WTC11 (cell line): ENCODE measurements at places on chromosomes 2 and 18.

- no peak for DNase-seq
These were observed 28.7 kb upstream of the CABLES1 start for GRCh38 chr18:23106575-23106974.

DNA sequence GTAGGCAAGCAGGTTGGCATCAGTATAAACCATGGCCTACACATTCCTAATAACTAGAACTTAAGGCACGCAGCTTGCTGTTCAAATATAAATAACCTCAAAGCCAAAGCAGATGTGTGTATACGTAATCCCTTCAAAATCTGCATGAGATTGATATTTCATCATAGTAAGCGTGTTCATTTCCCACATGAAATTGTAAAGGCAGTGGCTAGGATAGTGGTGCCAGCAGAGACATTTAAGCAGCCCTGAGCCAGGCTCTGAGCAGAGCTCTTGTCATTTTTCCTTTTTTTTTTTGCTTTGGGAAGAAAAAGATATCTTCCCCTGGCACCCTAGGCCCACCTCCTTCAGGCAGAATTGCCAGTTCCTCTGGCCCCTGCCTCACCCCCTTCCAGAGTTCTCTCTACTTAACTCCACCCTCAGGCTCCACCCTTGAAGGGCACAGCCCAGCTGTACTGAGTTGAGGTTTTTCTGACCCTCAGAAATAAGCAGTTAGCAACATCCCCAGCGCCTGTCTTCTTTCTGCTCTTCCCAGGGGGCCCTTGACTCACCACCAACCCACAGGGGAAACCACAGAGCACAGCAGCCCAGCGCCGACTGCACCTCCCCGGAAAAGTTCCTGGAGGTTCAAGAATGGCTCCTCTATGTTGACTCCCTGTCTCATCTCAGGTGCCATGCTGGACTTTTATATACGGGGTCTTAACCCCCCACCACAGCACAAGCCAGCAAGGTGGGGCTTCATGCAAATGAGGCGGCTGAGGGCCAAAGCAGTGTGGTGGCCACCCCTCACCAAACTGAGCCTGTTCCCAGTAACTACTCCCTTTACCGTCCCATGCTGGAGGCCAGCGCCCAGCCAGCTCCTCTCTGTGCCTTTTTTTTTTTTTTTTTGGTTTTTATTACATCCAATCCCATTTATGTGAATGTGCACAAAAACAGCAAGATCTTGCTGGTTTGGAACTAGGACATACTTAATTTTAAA is 84.7 kb downstream of the EHD3 start:
- no peak for DNase-seq

DNA sequence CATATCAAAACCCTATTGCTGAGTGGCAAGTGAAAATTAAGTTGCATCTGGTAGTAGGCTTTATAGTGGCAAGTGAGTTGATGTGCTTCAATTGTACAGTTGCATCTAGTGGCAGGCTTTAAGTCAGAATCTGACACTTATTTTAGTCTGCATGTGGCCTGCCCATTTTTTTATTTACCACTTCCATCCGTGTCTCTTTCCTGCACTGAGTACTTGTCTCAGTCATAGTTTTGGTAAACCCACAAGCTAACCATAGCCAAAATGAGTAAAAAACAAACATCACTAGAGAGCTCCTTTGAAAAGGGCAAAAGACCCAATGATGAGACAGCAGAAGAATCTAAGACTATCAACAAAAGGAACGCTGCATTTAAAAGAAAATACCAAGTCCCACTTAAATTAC is 96.0 kb upstream of the CRACDL start:
- no peak for DNase-seq

- no peak for DNase-seq
These were observed 42.9 kb downstream of the BOLA3 start for GRCh38 chr2:74104839-74105238.

DNA sequence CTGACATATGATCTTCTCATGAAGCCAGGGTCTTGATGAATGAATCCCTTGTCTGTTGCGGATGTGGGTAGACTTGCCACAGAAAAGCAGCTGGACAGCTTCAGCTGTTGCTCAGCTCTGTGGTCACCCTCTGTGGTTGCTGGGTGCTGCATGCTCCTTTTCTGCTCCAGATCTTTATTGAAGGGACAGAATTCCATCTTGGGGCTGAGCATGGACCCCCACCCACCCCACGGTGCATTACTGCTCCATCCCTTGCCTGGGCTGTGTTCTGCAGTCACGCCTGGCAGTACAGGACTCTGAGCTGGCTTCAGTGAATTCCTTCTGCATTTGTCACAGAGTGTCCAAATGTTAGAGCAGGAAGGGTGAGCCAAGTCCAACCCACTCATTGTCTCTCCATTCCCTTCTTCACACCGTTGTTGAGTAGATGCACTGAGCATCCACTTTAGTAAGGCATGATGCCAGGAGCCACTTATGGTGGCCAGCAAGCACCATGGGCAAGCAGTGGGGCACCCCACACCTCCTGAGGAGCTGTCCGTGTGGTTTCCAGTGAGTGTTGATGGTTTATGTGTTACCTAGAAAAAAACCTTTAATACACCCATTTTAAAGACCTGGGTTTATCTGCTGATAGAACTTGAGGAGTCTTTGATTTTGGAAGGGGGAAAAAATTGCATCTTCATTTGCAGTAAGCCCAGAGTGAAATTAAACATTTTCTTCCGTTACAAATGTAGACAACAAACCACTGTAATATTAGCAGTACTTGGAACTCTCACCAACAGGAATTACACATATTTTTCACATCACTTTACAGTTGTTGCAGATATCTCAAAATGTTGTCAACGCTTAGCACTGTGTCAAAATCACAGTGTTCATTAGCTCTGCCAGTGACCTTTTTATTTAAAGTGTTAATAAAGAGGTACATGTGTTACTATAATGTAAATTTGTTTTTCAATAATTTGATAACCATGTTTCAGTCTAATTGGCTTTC is 14.7 kb upstream of the ITGB6 start:
- DNase-seq = no peak

DNA sequence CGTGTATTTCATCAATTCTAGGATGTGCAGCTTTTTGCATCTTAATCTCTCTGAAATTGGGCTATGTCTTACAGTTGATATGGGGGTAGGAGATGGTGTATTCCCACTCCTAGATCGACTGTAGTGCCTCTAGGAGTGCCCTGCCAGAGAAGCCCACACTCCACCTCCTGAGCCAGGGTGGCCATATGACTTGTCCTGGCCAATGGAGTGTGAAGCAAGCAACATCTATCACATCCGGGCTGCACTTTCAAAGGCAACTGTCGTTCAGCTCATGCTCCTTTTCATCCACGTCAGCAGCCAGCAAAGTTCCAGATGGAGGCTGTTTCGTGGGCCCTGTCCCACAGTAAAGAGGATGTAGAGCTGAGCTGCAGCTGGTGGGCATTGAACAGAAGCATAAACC is 149.4 kb upstream of the SLC1A4 start:
- DNase-seq = no peak

GRCh38 chr2:219109471-219109870 is 48.8 kb upstream of the IHH start:
- peak; percentile 72 for DNase-seq

DNA sequence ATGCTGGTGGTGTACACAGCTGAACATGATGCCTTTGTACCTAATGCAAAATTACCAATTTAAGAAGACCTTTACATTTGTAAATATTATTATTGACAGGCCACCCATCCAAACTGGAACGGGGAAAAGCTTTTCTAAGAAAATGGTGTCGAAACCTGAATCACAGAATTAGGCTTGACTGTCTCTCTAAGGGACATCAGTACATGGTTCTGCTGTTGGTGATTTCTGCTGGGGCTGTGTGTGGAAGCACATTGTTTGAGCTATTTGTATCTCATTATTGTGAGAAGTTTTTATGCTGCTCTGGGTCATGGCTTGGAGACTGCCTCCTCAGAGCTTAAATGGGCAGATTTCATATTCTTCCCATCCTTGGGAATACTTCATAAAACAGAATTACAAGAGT is 420.9 kb upstream of the POU3F3 start:
- DNase-seq = no peak

- no peak for DNase-seq
These were observed 15.0 kb upstream of the ELOA2 start for GRCh38 chr18:47050468-47050867.

- no peak for DNase-seq
These were observed 73.8 kb downstream of the APOB start for GRCh38 chr2:20970068-20970467.

- peak; percentile 72 for DNase-seq
These were observed 156.2 kb downstream of the DDX1 start for GRCh38 chr2:15747603-15748471.

GRCh38 chr18:79169958-79170555 is 100.9 kb downstream of the ATP9B start:
- DNase-seq = no peak

- no peak for DNase-seq
These were observed 23.7 kb downstream of the TMEM127 start for GRCh38 chr2:96241900-96242611.

- peak; percentile 76 for DNase-seq
These were observed 8.8 kb downstream of the SIX2 start for GRCh38 chr2:45000341-45000901.

GRCh38 chr18:9319333-9319732 is 15.2 kb upstream of the TWSG1 start:
- no peak for DNase-seq

DNA sequence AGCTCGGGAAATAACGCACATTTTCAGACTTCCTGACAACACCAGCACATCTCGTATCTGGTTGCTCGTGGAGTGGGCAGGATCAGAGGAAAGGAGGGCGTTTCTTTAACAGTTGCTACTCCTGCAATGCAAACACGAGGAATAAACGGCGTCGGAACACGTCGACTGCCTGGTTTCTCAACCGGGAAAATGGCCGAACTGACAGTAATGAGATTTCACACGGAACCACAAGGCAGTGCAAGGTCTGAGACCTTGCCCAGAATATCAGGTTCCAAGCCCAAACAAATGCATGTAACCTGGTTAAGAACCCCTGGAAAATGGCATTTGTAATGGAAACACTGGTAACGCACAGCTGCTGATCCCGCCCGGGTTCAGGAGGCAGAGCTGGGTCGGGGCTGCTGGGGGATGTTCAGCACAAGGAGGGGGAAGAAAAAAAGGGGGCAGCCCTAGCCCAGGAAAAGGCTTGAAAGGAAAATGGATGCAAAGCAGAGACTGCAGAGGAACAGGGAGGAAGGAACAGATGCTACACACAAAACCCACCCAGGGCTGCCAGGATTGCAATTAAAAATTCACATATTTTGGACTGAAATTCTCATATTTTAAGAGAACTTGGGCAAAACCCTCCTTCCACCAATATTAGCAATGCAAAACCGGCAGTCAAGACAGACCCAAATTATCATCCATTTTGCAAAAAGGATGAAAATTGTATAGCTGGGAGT is 61.6 kb upstream of the KLHL29 start:
- DNase-seq = no peak

GRCh38 chr2:96081042-96081441 is 35.3 kb downstream of the ADRA2B start:
- DNase-seq = no peak

DNA sequence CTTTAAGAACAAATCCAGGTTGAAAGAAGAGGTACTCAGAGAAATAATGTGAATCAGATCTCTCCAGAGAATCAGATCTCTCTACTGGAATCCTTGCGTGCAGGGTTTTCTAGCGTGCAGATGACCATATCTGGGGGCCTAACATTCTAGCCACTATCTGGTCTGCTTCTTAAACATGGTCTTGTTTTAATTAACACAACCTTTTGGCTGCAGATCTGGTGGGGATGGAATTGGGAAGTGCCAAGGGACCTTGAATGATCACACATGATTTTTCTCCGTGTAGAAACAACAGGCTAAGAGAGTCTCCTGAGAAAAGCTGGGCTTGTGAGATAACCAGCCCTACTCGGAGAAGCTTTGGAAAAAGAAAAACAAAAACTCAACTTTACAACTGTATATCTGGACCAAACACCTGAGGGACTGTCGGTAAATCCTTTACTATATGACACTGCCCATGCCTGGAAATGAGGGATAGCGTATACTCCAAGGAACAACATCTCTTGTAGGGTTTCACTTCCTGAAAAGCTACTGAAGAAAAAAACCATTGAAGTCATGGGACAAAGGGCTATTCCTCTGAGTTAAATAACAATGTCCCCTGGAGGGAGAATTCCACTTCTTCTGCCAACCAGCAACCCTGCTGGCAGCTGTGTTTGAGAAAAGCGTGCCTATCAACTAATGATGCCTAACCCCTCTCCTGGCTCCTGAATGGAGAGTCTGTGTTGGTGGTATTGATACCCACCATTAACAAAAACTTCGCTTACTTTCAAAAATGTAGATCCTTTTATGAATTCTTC is 171.0 kb upstream of the REV1 start:
- no peak for DNase-seq

DNA sequence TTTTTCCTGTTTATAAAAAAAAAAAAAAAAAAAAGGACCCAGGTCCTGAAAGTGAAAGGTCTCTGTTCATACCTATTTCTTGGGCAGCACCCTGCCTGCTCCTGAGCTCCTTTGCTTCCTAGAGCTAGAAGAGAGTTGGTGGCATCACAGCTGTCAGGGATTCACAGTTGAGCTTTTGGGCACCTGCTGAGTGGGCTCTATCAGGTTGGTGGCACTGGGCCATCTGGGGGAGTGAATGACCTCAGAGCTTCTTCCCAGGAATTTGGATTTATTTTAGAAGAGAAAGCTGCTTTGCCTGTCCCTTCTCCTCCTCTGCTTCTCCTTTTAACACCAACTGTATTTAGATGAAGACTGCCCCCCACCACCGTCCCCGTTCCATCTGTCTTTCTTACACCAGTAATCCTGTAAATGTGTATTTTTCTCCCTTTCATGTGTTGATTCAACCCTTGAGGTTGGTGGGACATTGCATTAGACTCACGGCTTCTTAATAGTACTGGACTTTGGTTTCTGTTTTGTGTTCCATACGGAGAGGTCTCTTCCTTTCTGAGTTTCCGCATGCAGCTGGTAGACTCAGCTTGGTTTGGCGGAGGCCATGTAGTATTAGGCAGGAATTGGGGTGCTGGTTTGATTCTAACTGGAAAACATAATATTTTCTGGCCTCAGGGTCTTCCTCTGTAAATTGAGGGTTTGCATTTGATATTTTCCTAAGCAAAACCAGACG is 7.6 kb upstream of the MGAT5 start:
- DNase-seq = no peak

DNA sequence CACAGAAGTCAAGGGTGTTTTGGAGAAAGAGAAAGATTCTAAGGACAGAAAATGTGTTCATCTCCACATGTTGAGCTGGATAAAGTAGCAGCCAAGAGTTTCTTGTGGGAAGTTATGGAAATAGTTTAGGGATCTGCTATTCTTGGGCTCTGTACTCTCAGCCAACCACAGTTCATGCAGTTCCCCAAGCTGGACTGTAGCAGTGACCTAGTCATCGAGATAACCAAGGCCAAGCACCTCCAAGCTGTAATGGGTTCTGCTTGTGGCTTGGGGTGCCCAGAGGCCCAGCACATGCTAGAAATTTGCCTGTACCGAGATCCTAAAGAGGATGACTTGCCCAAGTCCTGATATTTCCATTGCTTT is 91.9 kb upstream of the RASGRP3 start:
- no peak for DNase-seq
